ENCODE measurements at places on chromosomes 6 and 20.

GRCh38 chr20:41733151-41733550 is 115.0 kb upstream of the CHD6 start:
- no peak for DNase-seq

- peak; percentile 83 for DNase-seq
Measured at GRCh38 chr6:142014515-142014914, 118.2 kb upstream of the GJE1 start.

- no peak for DNase-seq
Measured at GRCh38 chr20:40908309-40908708, 120.3 kb upstream of the TOP1 start.

DNA sequence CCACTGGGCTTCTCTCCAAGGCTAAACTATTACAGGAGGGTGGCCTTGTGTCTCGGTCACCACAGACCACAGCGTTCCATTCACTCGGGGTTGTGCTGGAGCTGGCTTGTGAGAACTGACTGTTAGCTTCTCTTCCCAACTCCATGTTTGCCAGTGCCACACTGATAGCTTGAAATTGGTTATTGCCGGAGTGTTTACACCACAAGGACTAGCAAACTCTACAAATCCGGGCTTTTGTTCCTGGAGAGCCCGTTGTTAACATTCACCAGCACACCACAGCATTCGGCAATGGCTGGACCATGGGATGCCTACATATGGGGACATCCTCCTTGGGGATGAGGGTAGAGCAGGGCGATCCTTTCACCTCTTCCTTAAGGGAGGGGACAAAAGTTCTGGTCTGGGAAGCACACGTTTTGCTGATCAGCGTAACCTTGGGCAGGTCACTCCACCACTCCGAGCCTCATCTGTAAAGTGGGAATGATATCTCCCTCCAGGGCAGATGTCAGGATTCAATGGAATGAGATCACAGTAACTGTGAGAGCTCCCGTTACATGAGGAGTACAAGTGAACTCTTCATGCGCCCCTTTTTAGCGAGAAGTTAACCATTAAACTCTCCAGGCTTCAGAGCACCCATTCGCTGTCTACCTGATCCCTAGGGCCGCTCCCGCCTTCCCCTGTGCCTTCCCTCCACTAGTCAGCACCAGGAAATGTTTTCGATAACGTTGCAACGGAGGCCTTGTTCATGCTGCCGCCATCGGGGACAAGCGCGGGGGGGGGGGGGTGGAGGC is 41.7 kb upstream of the TTPAL start:
- no peak for DNase-seq

DNA sequence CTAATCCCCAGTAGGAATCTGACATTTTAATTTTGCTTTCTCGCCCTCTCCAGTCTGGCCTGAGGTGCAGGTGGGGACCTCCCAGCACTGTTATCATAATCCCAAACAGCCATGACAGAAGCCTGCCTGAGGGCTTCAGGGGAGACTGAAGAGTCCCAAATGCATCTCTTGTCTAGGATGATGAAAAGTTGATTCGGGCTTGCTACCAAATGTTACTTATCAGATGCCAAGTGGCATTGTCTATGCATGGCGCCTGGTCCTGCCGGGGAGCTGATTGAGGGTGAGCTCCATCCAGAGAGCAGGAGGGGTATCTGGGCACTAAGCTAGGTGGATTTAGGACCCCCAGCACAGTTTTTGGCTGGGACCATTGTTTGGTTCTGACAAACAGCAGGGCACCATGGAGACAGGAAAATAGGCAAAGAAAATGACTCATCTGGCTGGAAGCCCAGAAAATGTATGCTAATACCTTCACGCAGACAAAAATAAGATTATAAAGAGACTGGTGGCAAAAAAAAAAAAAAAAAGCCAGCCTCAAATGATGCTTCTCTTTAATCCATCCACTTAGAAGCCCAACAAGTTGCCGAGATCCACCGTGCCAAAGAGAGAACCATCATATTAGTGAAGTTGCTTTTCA is 513.7 kb upstream of the SULF2 start:
- DNase-seq, result peak; percentile 89

DNA sequence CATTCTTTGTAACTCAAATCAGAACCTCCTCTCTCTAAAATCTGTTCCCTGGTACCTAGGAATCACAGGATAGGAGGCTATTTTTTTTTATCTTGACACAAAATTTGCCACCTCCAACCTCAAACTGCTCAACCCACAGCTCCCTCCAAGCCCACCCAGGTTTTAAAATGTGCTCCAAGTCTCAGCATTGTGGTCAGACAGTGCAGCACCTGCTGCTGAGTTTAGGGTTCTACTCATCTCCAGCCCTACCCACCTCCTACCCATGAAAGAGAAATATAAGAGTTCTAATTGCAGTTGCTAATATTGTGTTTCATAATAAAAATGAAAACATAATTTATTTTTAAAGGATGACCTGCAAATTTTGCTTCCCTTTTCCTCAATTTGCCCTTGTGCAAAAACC is 496.5 kb downstream of the MAFB start:
- DNase-seq, result no peak

DNA sequence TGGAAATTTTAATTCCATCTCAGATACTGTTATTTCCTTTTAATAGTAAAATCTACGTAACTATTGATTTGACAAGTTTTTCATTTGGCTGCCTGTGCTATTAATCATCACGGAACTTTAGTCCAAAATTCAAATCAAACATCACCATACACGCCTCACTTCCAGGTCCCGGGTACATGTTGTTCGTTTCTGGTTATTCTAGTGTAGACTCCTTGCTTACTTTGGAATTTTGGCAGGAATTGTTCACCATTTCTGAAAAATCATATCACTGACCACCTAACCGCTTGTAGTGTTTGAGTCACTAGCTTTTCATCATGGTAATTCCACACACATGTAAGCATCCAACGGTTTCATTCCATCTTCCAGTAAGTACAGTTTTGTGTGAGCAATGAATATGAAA is 98.0 kb upstream of the NHSL1 start:
- no peak for DNase-seq

DNA sequence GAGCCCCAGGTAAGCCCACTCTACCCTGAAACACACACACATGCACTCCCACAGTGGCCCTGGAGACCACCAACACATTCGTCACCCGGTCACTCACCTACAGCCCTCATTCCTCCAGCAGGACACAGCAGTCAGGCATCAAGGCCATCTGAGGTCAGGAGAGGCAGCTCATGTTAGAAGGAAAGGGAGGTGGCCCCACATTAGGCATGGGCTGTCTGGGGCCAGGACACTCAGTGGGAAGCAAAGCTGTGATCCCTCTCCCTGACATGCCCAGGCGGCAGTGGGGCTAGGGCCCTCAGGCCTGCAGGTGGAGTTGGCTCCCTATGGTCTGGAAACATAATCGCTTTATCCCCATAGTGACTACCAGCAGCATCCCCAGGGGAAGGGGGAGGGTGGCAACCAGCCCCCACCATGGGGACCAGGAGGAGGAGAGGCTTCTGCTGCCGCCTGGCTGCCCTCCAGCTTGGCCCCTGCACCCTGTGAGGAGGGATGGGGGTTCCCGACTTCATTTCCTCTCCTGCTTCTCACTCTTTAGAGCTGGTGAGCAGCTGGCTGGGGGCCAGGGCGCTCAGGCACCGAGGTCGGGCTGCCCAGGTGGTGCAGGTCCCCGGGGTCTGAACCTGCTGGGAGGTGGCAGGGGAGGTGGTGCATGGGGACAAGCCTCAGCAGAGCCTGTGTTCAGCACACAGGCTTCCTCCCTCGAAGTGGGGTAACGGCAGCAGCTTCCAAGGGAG is 76.6 kb upstream of the CST7 start:
- DNase-seq, result no peak

DNA sequence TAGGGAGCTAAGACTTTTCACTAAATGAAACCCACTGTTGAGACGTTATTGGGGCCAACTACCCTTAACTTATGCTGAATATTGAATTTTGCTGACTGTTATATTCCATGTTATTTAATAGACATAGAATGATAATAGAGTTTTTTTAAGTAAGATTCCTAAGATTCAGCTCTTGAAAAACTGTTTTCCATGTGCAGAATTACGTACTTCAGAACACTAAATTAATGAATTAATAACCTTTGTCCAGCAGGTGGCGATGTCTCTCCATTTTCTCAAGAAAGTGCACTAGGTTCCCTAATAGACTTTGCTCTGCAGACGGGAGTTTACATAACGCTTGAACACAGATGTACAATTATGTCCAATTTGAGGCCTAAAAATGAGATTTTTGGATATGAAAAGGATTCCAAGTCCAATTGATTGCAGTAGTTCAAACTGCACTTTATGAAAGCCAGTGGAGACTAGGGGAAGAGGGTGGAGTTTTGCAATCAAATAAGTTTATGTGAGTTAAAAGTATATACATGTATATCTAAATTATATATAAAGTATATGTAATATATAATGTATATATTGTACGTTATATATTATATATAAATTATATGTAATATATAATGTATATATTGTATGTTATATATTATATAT is 282.1 kb downstream of the UST start:
- peak; percentile 95 for DNase-seq

- no peak for DNase-seq
Measured at GRCh38 chr6:163159110-163159509, 255.4 kb upstream of the QKI start.

GRCh38 chr6:129073051-129073450 is 190.1 kb downstream of the LAMA2 start:
- no peak for DNase-seq

GRCh38 chr6:151022492-151022891 is 157.0 kb downstream of the MTHFD1L start:
- DNase-seq, result peak; percentile 34

DNA sequence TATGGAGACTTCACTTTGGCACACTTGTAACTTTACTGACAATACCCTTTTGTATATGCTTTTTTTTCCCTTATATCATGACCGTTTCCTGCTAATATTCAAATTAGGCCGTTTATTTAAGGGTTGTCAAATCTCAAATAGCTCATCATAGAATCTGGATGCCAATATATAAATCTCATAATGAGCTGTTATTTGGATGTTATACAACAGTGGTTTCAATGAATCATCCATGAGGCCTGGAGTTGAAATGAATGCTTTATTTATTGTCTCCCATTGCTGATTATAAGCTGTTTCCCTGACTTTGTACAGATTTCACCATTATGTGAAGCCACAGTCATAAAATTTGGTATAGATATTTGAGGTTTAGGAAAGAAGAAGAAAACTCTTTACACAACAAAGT is 256.1 kb downstream of the PLCB1 start:
- peak; percentile 41 for DNase-seq

- DNase-seq, result no peak
Measured at GRCh38 chr20:54657268-54657826, 182.0 kb downstream of the DOK5 start.

DNA sequence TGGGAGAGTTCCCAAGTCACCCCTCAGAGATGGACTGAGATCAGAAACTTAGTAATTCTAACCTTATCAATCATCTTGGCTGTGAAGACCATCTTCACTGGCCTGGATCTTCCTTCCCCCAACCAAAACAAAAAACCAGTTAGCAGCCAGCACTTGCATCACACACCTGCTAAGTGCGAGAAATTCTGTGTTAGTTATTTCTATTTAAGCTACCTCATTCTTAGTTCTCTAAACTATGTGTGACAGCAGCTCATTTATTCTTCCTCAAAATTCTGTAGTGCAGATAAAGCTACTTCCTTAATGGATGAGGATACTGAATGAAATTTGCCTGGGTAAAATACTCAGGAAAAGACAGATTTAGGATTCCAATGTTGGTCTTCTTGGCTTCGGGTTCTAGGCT is 18.2 kb upstream of the TAGAP start:
- DNase-seq, result no peak

GRCh38 chr6:88734544-88734943 is 228.9 kb downstream of the RNGTT start:
- DNase-seq, result no peak

DNA sequence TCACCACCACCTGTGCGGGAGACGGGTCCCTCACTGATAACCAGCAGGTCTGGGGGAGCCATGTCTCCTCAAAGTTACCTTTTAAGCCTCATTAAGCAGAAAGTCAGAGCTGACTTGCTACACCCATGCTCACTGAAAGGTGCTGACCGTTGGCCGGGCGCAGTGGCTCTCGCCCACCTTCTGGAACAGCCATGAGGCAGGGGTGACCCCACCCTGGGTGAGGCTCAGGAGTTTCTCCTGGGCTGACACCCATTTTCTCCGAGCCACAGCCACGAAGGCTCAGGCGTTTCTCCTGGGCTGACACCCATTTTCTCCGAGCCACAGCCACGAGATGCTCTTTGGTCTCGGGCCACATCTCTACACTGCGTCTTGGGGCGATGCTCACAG is 10.2 kb downstream of the BHLHE23 start:
- DNase-seq, result no peak

DNA sequence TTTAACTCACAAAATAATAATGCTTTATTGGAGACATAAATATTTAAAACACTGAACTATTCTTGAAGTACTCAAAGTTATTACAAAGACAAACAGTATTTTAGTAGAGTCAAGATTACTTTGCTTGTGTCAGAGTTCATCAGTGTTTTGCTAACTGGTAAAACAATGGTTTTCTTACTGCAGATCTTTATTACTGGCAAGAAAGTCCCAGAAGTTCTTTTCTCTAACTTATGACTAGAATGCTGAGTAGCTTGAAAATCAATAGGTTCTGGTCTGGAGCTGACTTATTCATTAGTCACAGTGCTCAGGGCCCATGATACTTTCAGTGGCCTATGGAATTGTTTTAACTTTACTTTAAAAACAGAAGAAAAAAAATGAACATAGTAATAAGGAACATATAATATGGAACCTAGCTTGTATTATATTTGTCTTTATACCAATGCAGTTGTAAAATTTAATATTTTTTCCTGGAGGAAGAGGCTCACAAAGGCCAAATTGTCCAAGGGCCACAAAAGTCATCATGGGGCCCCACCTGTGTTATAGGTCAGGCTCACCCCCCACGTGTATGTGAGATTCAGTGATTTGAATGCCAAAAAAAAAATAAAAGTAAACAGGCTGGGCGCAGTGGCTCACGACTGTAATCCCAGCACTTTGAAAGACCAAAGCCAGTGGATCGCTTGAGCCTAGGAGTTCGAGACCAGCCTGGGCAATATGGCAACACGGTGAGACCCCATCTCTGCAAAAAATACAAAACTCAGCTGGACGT is 53.3 kb downstream of the PLEKHG1 start:
- no peak for DNase-seq

- DNase-seq, result no peak
Measured at GRCh38 chr20:24332956-24333355, 136.5 kb upstream of the SYNDIG1 start.

DNA sequence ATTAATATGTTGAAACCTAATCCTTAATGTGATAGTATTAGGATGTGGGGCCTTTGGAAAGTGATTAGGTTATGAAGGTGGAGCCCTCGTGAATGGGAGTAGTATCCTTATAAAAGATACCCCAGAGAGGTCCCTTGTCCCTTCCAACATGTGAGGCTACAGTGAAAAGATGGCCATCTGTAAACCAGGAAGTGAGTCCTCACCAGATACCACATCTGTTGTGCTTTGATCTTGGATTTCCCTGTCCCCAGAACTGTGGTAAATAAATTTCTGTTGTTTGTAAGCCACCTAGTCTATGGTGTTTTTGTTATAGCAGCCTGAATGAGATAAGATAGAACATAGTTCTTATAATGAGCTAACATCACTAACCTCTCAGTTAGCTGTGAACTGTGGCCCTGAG is 16.6 kb upstream of the CALHM6 start:
- no peak for DNase-seq
